ENCODE measurements at places on chromosomes 13 and 19.

- DNase-seq: peak; percentile 88
These were observed 221.9 kb downstream of the TSHZ3 start for GRCh38 chr19:31127134-31127967.

GRCh38 chr13:33204130-33204927, 81.2 kb downstream of the STARD13 start:
- DNase-seq: no peak

DNA sequence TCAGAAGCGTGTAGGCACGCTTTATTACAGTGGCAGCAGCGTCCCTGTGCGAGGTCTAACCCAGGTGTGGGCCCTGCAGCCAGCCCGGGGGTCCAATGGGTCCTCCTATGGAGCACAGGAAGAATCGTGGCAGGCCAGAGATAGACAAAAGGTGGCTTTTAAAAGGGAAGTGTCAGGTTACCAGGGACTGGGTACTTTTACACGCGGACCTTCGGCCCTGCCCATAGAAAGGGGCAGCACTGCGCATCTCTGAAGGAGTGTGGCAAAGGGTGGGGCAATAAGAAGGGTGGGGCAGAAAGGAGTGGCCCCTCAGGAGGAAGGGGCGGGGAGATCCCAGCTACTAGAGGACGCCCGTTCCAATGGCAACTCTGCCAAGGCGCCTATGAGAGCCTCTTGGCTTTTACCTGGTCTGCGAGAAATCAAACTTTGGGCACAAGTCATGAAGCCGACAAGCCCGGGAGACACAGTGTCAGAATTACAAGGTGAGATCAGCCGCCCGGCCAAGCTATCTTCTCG, 1419.8 kb downstream of the UQCRFS1 start:
- peak; percentile 85 for DNase-seq

GRCh38 chr19:15323496-15324235, 8.7 kb downstream of the BRD4 start:
- DNase-seq: no peak

GRCh38 chr19:14085309-14085995, at the start of gene C19orf67:
TSS of gene C19orf67 (minus strand) at chr19:14085783. CDS start at chr19:14085627, 156 bp downstream.
- DNase-seq: no peak

- DNase-seq: no peak
These were observed 814 bp downstream of the NBEA start for GRCh38 chr13:34942732-34943435.

GRCh38 chr13:112688560-112689302, 1.1 kb upstream of the ATP11A start:
- no peak for DNase-seq

- no peak for DNase-seq
These were observed 16.1 kb downstream of the GNA11 start for GRCh38 chr19:3110126-3110825.

GRCh38 chr13:94886191-94886590, 173.8 kb upstream of the SOX21 start:
- DNase-seq: no peak

GRCh38 chr19:52640916-52641315, 2.8 kb upstream of the ZNF83 start:
- no peak for DNase-seq

- DNase-seq: no peak
These were observed 5.2 kb upstream of the ZNF507 start for GRCh38 chr19:32339988-32340874.

DNA sequence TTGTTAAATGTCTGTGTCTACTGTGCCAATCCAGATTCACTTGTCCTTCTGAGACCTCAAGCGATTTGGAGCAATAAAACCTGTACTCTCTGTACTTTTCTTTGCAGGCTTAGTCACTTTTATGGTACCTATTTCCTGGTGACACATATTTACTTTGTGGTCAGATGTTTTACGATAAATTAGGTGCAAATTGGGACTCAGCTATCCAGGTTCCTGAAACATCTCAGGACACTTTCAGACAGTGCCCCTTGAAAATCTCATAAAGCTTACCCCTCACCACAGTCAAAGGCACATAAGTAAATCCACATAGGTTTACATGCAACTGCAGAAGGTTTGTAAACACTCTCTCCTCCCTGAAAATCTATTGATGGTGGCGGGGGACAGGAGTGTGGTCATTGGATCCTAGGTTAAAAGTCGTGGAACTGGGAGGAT, 438.8 kb downstream of the EFNB2 start:
- no peak for DNase-seq

- no peak for DNase-seq
These were observed 37.8 kb upstream of the CXCL17 start for GRCh38 chr19:42480335-42481095.

DNA sequence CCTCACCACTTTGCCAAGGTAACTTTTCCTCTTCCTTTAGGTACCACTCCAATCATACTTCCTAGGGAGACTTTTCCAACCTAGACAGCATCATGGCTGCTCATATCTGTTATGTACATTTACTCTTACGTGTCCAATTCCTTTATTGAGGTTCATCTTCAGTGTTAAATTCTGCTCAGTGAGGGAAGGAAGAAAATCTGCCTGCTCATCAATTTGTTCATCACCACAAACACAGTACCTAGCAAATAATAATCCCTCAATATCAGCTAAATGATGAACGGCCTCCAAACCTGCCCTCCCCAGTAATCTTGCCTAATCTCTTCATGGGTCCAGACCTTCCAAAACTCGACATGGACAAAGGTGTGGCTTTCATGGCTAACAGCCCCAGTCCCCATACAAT, 380.8 kb downstream of the KCTD12 start:
- DNase-seq: no peak

DNA sequence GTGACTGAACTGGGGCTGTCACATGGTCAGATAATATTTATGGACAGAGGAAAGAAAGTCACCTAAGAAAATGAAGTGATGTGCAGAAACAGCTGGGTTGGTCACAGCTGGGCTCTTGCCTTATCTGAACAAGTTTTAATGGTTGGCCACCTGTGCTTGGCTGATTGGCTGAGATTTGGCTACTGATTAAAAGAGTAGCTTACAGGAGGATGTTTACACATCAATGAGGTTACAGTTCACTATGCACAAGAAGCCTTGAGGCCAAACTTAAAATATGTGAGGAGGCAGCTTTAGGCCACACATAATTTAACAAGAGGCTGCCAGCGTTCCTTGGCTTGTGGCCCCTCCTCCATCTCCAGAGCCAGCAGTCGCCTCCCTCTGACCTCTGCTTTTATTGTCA, 99.2 kb upstream of the C1QTNF9B start:
- DNase-seq: peak; percentile 48

DNA sequence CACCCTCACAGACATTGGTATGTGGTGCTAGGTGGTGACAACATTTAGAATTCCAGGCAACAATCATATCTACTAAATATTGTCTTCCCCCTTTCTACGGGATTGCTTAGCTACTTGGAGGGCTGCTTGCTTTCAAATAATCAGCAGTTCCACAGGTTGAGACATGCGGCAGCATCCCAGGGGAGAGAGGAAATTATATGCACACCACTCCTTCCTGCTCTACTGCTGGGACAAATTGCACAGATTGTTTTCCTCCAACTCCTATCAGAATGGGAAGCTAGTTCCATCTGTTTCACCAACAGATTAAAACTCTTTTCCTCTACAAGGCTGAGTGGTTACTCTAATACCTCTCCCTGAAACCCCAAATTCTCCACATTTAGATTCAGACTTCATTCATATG, 275.4 kb downstream of the DNAJC15 start:
- DNase-seq: no peak

GRCh38 chr13:73722120-73722519, 412.1 kb downstream of the KLF12 start:
- no peak for DNase-seq

- no peak for DNase-seq
These were observed 58.6 kb downstream of the LMO7 start for GRCh38 chr13:75694722-75695121.

DNA sequence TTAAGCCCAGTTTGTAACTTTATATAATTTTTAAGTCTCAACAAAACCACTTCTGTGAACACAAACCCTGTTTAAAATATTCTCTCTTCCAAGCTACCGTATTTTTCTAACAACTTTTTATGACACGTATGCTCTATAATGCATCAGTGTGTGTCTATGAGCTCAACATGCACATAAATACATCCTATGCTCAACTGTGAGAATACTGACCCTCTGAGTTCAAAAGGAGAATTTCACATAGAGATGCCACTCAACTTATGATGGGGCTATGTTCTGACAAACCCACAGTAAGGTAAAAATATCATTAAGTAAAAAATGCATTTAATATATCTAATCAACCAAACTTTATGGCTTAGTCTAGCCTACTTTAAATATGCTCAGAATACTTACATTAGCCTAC, 1139.7 kb upstream of the SPRY2 start:
- no peak for DNase-seq

DNA sequence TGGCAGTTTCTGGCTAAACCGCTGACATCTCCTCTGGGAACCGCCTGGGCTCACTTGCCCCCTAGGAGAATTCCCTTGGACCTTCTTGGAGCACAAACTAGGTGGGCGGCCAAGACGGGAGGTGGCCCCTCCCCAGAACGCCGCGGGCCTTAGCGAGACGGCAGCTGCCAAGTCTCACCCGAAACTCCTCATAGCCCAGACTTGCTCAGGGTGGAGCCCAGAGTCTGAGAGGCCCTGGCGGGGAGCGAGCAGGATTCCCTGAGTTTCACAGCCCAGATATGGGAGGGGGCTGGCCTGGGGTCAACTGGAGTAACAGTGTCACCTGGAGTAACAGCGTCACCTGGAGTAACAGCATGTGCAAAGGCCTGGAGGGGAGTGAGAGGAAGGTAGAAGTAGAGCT, 10.1 kb downstream of the TINCR start:
- DNase-seq: no peak

DNA sequence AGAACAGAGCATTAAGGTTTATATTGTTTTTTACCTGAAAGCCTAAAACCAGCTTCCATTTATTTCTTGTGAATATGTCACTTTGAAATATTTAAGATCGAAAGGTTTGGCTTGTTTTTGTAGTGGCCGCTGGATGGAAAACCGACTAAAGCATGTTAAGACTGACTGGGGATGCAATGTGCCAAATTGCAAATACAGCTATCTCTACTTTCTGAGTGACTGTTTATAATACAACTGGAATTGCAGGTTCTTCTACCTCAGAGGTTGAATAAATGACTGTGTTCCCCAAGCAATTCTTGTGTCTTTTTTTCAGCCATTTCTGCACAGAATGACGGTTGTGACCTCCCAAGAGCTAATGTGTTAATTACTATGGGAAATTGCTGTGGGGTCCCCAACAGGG, 50.0 kb upstream of the TMTC4 start:
- DNase-seq: no peak

DNA sequence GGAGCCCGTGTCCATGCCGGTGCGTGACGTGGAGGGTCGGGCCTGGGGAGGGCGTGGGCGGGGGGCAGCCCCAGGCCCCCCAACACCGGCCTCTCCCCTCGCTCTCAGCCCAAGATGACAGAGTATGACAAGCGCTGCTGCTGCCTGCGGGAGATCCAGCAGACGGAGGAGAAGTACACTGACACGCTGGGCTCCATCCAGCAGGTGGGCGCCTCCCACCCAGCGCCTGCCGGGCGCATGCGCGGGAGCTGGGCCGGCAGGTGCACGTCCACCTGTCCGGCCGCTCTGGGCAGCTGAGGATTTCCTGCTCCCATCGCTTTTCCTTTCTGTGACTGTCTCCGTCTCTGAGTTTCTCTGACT, 49.8 kb downstream of the VAV1 start:
- no peak for DNase-seq

DNA sequence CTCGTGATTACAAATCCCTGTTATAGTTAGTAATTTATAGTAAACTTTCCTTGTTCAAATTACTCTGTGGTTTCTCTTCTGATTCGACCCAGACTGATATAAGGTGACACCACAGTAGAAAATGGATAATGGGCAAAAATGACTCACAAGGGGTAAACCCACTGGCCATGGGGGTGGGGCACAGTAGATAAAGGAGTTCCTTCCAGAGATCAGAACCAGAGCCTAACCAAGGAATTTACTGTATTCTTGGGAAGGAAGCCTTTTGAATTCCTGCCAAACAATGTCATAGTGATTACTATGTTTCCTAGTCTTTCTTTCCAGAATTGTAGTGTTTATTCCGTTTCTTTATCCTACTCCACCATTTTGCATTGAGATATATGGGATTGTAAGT, 21.9 kb downstream of the MIR17HG start:
- DNase-seq: no peak

- no peak for DNase-seq
These were observed 905.0 kb downstream of the GPC5 start for GRCh38 chr13:92303428-92303827.

DNA sequence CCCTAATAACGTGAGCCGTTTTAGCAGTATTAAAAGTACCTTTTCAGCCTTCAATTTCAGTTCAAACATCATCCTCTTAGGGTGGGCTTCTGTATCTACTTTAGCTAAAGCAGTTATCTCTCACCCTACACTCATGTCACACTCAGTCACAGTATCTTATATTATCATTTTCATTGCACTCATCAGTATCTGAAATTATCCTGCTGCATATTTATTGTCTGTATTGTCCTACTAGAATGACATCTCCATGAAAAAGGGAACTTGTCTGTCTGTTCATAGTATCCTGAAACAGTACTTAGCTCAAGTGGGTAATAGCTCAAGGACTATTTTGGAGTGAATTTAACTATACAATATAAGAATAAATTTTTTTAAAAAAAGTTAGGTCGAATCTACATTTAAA, 19.9 kb upstream of the RFC3 start:
- no peak for DNase-seq

GRCh38 chr19:43624933-43625332, 5.5 kb upstream of the ZNF428 start:
- DNase-seq: no peak

DNA sequence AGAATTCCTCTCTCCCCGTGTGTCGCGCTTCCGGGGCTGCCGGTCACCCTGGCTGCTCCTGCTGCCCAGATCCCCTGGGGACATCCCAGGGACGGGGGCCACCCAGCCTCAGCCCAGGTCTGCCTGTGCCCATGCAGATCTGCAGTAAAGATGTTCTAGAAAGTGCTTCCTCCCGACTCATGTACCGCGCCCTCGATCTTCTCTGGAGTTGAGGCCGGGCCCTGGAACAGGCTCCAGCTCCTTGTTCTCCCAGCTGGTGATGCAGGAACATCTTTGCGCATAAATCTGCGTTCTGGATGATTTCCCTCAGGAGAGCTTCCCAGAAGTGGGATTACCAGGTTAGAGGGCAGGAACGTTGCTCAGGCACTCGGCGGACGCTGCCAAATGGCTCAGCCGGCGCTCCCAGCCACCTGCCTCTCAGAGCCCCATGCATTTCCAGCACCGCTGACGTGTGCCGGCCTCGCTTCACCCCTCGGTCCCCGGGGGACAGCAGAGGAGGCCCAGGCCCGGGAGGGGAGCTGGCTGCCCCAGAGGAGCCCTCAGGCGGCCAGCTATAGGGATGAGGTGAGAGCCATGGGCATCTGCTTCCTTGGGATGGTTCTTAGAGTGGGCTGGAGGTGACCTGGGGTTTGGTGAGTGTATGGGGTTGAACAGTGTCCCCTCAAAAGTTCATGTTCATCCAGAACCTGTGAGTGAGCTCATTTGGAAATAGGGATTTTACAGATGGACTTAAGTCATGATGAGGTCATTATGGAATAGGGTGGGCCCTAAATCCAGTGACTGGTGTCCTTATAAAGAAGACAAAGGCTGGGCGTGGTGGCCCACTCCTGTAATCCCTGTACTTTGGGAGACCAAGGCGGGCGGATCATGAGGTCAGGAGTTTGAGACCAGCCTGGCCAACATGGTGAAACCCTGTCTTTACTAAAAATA, 42.6 kb downstream of the CRTC1 start:
- DNase-seq: no peak

GRCh38 chr13:110215606-110216005, 91.4 kb downstream of the COL4A1 start:
- no peak for DNase-seq

Data from osteocyte (in vitro differentiated cells).